H4 (cell line): ENCODE measurements at places on chromosomes 4 and X.

- no peak for DNase-seq
These were observed 46.0 kb downstream of the UGT2A3 start for GRCh38 chr4:68905598-68905938.

DNA sequence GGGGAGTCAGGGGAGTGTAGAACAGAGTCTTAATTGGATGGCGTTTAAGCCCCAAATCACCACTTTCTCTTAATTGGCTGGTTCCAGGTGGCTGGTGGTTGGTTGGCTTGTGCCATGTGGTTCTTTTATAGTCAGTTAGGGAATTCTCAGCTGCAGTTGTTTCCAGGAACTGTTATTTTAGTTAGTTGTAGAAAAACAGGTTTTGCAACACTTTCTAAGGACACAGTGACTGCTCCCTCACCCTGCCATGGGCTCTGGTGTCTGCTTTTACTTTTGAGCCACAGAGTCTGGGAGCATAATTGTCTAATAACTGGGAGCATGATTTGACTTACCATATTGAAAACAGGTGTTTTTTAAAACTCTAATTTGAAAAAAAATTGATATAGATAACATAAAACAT lies 75.8 kb upstream of the PCDH18 start:
- DNase-seq = no peak

DNA sequence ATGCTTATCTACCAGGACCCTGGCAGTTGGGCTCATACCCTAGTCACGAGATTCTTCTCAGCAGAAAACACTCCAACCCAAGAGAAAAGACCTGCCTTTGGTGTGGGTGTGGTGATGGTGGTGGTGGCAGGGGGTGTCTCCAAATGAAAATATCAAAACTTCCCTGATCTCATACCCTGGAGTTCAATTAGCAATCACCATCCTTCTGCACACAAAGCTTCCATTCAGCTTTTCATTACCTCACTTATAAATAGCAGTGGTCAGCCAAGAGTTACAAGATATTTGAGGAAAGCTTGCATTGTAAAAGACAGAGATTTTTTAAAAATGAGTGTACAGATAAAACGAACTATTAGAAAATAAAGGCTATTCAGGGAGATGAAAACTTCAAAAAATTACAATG lies 580.8 kb upstream of the MAGEB2 start:
- no peak for DNase-seq

DNA sequence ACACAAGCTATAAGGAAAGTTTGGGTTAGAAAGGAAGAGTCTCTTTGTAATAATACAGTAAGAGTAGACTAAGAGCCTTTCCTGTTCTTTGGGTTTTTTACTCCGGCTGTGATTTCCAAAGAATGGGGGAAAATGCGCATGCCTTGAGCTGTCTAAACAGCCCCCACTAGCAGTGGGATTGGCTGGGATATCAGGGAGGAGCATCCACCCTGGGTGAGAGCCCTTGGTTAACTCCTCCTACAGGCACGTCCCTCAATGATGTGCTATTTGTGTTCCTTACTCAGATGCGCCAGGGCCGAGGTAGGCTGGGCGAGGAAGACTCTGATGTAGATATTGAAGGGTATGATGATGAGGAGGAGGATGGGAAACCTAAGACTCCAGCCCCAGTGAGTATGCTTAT lies 74.0 kb upstream of the OGT start:
- no peak for DNase-seq

DNA sequence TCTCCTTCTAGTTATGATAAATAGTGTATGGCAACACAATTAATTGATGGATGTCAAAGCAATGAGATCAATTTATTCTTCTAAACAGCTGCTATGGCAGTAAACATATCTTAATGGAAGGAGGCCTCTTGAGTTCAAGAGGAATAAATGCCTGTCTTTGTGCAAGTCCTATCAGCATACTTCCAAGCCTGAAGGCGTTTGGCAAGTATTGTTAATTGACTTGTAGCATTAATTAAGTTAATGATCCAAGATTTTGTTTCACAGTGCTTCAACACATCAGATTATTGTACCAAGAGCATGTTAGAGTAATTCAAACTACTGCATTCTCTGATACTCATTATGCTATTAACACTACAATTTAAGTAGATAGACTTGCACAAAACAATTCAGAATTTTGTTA lies 144.8 kb downstream of the FAT4 start:
- DNase-seq = no peak

- no peak for DNase-seq
These were observed 122.1 kb upstream of the DIPK2B start for GRCh38 chrX:45322820-45323219.

DNA sequence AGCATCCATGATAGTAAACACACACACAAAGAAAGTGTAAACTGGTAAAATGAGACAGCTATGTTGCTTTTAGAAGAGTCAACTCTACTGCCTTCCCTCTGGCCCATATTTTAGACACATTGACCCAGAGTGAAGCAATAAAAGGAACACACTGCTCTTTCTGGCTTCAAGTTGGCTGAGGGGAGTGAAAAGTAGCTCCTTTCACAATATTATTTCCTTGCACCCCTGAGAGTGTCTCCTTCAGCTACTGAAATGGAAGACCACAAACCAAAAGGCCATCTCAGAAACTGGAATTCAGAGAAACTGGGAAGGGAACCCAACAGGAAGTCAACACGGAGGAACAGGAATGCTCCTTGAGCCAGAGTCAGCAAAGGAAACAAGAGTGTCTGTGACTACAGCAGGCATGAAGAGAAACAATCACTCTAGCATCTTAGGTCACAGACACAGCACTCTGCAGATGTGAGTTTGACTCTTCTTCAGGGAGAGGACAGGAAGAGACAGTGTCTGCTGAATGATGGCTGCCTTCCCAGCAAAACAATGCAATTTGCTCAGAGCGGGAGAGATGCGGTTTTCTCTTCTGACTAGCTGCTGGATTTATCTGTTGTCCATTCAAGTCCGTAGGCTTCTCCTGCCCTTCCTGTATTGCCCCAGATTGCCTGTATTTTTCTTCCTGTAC lies 106.7 kb downstream of the SPATA18 start:
- no peak for DNase-seq

DNA sequence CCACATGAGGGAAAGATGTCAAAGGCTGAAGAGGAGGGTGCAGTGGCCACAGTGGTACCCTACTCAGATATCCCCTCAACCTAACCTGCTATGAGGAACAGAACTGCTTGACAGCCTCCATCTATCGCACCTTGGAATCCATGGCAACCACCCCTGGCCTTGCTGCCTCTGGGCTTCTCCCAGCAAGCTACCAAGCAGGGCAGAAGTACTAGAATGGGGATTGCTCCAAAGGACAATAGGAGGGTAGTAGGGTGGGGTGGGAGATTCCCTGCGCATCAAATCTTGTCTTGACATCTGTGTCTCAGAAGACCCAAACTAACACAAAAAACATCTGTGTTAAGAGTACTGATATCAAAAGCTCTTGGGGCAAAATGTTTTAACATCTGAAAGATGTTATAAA lies 118.2 kb downstream of the FBXW7 start:
- DNase-seq = no peak

DNA sequence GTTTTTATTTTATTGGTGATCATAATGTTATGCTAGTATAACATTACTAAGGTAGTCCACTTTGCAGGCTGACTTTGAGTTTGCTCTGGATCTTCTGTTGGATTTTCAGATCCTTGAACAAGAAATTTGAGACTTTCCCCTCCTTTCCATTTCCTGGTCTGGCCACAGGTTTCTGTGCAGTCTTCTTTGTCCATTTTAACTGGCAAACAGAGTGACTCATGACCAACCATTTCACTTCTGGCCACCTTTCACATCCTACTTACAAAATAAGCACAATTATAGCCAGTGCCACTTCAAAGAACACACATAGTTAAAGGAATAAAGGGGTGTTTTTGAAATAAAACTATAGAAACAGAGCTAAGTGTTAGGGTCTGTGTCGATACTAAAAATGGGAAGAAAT lies 8.4 kb downstream of the ANK2 start:
- peak; percentile 60 for DNase-seq

DNA sequence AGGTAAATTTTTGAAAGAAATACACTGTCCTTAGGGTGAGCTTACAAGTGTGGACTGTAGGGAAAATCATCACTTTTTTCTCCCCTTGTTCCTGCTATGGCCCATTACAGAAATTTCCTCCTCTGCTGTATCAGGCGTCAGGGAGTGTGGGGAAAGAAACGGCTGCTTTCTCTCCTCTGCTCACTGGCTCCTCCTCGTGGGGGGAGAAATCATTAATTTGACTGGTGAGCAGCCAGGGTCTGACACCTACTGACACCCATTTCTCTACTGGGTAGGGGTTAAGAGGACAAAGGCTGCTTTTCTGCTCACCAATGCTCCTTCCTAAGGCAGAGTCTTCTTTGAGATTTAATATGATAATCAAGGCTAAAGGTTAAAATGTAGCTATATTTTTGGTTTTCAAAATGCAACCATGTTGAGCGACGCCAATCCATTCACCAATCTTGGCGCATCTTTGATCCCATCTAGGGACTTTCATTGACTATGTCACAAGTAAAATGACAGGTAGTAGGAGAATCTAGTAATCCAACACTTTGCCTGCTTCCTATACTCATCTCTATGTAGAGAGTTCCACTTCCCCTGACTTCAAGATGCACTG lies 25.1 kb downstream of the SETD7 start:
- DNase-seq = peak; percentile 34

- DNase-seq = no peak
These were observed 294.4 kb upstream of the FAT4 start for GRCh38 chr4:125020089-125021034.
